NCI-H510A (cell line): ENCODE measurements at places on chromosomes 12 and 14.
A peak's percentile ranks its signal among the peaks of the same experiment; 100 is the strongest.

- no peak for DNase-seq
Observed at GRCh38 chr14:62001963-62002362, 239.7 kb downstream of the SNAPC1 start.

- DNase-seq: no peak
Observed at GRCh38 chr12:105948331-105948730, 190.4 kb downstream of the NUAK1 start.

DNA sequence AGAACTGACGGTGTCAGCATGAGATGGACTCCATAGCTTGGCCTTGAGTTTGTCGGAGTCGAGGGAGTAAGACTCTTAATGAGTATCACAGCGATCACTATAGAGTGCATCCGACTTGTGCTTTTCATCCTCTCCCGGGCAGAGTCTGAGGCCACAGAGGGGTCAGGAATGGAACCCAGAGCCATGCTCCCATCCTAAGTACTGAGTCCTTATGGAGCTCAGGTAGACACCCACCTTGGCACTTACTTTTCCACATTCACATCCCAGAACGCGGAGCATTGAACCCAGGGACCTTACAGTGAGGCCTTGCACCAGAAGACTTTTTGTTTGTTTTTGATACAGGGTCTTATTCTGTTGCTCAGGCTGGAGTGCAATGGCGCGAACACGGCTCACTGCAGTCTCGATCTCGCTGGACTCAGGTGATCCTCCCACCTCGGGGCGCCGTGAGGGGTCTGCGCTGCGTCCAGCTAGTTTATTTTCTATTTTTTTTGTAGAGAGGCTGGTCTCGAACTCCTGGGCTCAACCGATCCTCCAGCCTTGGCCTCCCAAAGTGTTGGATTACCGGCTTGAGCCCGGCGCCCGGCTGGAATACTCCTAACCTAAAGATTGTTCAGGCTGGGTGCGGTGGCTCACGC lies 719 bp upstream of the SRSF9 start:
- DNase-seq: no peak

DNA sequence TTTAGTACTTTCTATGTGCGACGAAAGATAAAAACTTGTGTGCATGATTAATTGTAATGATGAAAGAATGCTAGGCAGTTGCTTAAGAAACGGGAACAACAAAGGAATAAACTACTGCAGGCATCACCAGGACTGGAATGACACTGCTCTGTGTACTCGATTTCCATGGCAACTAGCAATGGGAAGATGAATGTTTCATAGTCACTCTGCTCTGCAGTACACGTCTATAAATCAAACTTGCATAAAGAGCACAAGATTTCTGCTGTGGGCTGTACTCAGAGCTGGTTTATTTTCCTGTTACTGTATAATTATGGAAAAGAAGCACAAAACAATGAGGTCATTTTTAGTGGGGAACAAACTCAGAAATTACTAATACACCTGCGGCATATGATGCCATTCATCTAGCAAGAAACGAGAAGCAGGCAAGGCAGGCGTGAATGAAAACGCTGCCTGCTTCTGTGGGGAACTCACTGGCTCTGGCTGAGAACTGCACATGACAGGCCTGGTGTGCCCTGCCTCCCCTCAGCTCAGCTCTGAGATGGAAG lies 41.8 kb downstream of the EFCAB11 start:
- no peak for DNase-seq

DNA sequence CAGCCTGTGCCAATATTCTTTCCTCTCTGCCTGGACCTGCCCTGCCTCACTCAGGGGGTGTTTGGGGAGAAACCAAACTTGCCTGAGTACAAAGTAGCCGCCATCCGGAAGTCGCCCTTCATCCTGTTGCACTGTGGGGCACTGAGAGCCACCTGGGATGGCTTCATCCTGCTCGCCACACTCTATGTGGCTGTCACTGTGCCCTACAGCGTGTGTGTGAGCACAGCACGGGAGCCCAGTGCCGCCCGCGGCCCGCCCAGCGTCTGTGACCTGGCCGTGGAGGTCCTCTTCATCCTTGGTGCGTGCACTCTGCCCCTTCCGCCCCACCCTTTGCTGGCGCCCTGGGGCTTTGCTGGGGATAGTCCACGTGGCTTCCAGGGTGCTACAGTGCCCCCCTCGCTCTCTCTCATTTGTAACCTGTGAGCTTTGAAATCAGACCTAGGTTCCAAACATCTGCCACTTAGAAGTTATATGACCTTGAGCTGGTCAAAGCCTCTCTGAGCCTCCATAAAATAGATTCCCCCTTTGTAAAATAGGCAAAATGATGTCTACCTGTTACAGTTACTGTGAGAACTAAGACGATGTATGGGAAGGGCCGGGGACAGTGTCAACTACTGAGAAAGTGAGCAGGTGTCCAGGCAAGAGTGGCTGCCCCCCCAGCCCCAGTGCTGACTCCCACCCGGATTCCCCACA lies 4.5 kb downstream of the KCNH3 start:
- no peak for DNase-seq

- DNase-seq: no peak
Observed at GRCh38 chr14:89767861-89768268, 186.7 kb downstream of the EFCAB11 start.

- no peak for DNase-seq
Observed at GRCh38 chr12:10243818-10244520, 31.3 kb downstream of the GABARAPL1 start.

DNA sequence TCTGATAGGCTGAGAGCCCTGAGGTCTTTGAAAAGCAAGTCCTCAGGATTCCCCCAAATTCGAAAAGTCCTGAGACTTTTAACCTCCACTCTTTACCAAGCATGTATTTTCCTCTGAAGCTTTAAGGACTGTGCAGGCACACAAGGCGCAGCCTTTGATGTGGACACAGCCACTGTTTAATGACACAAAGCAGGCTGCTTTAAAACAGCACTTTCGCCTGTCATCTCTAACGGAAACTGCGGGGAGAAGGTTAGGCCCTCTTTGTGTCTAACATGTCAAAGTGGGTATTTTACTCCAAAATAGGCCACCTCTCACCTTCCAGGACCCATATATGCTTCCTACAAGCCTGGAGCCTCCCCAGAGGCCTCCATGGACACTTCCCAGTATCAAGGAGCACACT lies 159.2 kb downstream of the GCH1 start:
- DNase-seq: no peak

- no peak for DNase-seq
Observed at GRCh38 chr12:46454981-46455380, 82.4 kb upstream of the SLC38A2 start.

- DNase-seq: no peak
Observed at GRCh38 chr12:69329669-69330428, 18.3 kb upstream of the LYZ start.

- DNase-seq: no peak
Observed at GRCh38 chr14:104370256-104370870, 209.2 kb upstream of the C14orf180 start.

DNA sequence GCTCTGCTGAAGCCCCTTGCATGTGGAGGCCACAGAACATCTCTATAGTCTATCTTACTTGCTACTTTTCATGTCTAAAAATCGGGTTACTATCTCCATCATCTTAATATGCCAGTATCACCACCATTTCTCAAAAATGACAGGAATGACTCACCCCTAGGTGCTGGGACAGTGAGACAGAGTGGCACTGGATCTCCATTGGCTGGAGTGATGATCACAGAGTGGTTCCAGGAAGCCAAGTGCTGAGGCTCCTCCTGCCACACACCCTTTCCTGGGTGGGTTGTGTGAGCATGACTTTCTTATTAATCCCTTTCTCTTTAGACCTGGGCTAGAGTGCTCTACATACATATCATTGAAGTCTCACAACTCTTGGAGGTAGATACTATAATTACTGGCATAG lies 3.3 kb upstream of the ASCL1 start:
- no peak for DNase-seq

GRCh38 chr12:120922279-120922678 lies 18.1 kb upstream of the SPPL3 start:
- no peak for DNase-seq

- no peak for DNase-seq
Observed at GRCh38 chr14:69045857-69046475, 66.9 kb upstream of the ACTN1 start.

- no peak for DNase-seq
Observed at GRCh38 chr14:31690056-31690455, 128.9 kb downstream of the NUBPL start.

GRCh38 chr12:95182868-95183415 lies 34.3 kb downstream of the FGD6 start:
- no peak for DNase-seq

DNA sequence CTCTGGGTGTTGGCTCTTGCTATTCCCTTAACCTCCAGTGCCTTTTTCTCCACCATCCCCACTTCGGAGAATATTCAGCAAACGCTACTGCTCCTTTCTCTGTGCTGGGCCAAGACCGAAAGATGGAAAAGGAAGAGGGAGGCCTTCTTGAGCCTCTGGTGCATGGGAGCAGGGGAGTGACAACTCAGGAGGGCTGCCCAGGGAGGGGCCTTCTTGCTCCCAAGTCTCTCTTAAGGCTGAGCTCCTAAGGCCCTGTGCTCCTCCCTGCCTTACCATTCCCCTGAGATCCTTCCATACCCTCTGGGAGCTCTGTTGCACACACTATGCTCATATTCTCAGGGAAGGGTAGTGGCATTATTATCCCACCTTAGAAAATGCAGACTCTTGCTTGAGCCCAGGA lies 34.9 kb downstream of the SH2B3 start:
- no peak for DNase-seq

GRCh38 chr12:3658327-3659163 lies 94.4 kb downstream of the CRACR2A start:
- no peak for DNase-seq

DNA sequence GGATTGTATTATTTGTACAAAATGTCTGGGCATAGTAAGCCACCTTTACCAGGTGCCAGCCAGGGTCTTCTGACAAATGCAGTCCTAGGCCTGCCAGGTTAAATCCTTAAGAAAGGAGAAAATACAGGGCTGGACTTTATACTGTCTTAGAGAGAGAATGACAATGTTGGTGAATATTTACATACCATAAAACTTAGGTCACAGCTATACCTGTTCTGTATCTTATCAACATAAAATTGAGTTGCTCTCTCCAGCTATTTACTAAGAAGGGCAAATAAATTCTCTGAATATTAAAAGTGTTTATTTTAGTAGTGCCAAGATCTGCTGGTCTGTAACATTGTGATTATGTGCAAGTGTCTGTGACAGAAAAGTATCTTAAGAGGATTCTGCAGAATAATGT lies 971.1 kb downstream of the AACS start:
- no peak for DNase-seq

DNA sequence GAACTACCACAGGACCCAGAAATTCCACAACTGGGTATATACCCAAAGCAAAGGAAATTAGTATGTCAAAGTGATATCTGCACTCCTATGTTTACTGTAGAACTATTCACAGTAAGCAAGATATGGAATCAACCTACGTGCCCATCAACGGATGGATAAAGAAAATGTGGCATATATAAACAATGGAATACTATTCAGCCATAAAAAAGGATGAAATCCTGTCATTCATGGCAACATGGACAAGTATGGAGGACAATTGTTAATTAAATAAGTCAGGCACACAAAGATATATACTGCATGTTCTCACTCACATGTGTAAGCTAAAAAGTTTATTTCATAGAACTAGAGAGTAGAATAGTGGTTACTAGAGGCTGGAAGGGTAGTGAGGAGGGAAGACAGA lies 97.0 kb downstream of the CEP83 start:
- DNase-seq: no peak

DNA sequence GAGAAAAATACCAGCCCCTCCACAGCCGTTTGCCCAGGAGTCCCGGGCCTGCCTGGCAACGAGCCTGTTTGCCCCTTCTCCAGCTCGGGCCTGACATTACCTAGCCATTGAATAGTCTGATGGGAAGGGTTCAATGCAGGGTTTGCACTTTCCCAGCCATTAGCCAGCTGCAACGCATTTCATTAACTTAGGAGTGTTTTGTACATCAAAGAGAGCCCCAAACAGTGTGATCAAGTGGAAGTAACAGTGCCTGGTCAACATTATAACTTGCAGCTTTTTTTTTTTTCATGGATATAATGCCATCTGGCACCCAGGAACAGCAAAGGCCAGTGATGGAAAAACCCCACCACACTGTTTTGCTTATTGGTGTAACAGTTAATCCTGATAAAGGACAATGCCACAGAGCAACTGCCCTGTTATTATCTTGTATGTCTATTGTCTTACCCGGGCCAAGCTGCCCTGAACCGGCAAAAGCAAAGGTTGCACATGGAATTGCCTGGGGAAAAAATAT lies 38.0 kb downstream of the BTG1 start:
- DNase-seq: peak; percentile 36

DNA sequence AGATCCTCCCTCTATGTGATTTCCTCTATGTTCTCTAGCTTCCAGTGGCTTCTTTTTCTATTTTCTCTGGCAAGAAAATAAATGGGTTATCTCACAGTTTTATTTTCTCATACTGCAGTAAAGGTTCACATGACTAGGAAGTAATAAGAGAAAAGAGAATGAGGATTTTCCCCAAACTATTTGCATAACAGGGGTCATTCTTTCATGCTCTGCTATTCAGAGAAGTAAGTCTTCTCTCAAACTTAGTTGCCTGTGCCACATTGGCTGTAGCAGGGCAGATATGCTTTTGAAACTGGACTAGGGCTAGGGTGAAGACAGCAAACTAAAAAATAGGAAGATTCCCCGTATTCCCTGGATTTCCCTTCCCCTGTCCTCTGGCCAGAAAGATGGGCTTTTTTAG lies 57.4 kb downstream of the ACSM4 start:
- DNase-seq: no peak

GRCh38 chr12:54716261-54716660 lies 68.1 kb upstream of the DCD start:
- DNase-seq: no peak

- no peak for DNase-seq
Observed at GRCh38 chr14:85867450-85867849, 337.5 kb downstream of the FLRT2 start.

DNA sequence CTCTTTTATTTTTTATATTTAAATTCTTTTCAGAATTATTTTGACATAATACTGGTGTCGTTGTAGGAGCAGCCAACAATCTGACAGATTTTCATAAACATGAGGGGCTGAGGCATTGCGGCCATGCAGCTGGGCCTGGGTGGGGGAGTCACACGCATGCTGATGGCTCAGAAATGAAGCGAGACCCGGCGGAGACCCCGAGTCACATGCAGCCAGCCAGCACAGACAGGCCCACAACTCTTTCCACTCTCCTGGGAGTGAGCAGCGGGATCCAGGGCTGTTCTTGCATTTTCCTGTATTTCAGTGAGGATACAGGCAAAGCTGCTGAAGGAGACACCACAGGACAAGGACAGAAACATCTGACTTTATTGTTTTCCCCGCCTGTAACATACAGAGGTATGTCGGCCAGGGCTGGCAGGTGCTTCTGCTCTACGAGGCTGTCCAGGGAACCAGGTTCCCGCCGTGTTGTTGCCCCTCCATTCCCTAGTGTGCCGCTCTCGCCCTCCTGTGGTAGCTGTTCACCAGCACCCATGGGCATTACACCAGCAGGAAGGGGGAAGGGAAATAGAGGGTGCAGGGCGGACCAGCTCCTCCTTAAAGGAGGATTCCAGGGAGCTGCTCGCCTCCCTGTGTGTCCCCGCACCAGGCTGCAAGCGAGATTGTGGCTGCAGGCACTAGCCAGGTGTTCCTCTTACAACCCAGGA lies 30.5 kb downstream of the FZD10 start:
- DNase-seq: peak; percentile 66
